ENCODE measurements at places on chromosomes 16 and 17. TPM values are rescaled to one million over a fixed set of nuclear protein-coding genes. Genes with fewer than 3 reads are reported as not detected.

- no peak overlapping the region for H3K4me3 ChIP-seq
- no peak for DNase-seq
- peaks cover 4% of the 10 kb centered on the region for H3K4me1 ChIP-seq
- no peak overlapping the region for H3K27ac ChIP-seq
These were observed 59.6 kb downstream of the HAPSTR1 start for GRCh38 chr16:9151074-9151473.

DNA sequence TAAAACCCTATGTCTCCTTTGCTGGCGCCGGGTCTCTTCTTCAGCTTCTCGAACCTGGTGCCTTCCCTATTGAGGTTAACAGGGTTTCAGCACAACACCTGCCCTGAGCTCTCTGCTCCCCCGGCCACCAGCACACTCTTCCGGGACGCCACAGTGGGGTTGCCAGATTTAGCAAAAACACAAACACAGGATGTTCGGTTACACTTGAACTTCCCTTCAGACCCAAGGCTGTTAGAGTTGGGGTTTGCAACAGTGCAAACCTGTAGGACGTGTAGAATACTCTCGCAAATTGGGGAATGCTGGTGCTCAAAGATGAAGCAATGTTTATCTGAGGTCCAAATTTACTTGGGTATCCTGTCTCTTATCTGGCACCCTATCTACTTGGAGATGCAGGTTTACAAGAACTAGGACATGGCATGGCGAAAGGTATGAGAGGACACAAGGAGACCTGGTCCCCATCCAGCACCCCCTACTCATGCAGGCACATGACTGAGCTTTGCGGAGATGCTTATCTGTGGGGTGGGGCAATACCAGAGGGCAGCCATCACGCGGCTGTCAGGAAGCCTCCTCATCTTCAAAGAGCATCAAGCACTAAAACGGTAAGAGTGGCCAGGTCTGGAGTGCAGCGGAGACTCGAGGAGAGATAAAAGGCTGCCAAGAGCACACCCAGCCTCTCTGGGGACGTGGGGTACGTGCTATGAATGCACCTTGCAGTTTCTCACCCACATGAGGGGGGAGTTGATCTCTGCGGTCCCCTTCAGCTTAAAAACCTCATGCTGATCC is 52.8 kb downstream of the SDK2 start:
- no peaks in the 10 kb centered on the region for H3K27me3 ChIP-seq
- no peak overlapping the region for H3K4me3 ChIP-seq
- H3K36me3 ChIP-seq = no peaks in the 10 kb centered on the region
- peaks cover 9% of the 10 kb centered on the region for H3K4me1 ChIP-seq

Gene TMIGD1
- not detected for total RNA-seq

Gene GNAO1
- 0.85 TPM for total RNA-seq
